ENCODE measurements at places on chromosomes 11 and 22.

DNA sequence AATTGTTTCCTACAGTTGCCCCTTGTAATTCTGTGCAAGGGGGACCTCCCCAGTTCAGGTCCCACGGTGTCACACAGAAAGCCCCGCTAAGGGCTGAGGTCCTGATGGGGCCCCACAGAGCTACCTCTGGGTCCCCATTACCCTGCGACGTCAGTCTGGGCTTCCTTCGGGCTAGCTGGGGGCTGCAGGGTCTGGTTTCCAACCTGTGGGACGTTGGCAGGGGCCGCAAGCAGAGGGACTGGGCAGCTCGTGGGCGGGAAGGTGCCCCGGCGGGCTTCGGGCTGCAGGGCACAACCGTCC is 698 bp downstream of the SLC37A4 start:
- DNase-seq = no peak

DNA sequence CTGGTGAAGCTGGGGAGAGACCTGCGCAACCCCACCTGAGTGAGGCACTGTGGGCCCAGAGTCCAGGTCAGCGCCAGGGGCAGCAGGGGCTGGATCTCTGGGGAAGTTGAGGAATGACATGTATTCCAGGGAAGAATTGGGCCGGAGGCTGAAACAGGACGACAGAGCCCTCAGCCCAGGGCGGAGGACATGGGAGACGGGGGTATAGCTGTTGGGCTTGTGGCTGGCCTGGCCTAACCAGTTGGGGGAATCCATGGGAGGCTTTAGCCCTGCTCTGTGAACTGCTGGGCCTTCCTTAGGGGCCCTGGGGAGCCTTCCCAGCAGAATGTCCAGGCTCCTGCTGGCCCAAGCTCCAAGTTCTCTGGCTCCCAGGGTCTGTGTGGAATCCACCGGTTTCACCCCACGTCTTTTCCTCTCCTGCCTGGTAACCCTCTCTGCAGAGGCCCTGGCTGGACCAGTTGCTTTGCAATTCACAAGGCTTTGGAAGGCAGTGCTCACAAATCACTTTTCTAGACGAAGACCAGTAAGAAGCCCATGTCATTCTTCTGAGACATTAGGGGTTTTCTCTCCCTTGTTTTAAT is 50.4 kb upstream of the KCNQ1OT1 start:
- no peak for DNase-seq

DNA sequence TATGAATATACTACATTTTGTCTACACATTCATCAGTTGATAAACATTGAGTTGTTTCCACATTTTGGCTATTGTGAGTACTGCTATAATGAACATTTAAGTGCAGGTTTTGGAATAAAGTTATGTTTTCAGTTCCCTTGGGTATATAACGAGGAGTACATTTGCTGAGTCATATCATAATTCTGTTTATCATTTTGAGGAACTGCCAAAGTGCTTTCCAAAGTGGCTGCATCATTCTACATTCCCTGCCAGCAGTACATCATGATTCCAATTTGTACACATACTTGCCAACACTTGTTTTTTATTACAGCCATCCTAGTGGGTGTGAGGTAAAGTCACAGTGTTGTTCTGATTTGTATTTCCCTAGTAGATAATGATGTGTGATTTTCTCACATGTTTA is 1458.6 kb upstream of the TENM4 start:
- DNase-seq = no peak

- DNase-seq = no peak
These were observed 13.5 kb downstream of the PIK3IP1 start for GRCh38 chr22:31278626-31279326.

DNA sequence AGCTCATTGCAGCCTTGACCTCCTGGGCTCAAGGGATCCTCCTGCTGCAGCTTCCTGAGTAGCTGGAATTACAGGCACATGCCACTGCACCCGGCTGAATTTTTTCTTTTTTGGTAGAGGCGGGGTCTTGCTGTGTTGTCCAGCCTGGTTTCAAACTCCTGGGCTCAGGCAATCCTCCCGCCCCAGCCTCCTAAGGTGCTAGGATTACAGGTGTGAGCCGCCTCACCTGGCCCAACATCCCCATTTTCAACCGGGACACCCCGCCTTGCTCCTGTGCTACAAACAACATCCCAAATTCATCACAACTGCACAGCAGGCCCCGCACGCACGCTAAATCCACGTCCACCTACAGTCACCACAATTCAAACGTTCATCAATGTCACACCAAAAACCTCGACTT is 61.0 kb downstream of the ARFGAP3 start:
- no peak for DNase-seq
